Left ventricle myocardium inferior (tissue), 1 donor: ENCODE measurements at places on chromosomes 1 and 21. TPM values are rescaled to one million over a fixed set of nuclear protein-coding genes. Genes with fewer than 3 reads are reported as not detected.

DNA sequence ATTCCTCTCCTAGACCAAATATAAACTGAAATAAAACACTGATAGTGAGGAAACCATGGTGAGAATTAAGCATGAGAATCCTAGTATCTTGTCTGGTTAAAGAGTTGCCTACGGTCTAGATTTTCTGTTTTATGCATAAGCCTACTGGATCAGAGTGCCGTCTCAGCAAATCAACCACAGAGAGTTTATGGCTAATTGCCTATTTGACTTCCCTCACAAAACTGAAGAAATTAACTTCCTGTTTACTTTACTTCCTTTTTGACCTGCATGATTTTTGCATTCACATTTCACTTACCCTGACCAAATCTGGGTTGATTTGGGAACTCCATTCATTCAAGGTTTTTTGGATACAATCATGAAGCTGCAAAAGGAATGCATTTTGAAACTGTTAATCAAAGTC lies 5.0 kb downstream of the GCLM start:
- no peak for DNase-seq

C8A gene
- total RNA-seq: not detected

DNA sequence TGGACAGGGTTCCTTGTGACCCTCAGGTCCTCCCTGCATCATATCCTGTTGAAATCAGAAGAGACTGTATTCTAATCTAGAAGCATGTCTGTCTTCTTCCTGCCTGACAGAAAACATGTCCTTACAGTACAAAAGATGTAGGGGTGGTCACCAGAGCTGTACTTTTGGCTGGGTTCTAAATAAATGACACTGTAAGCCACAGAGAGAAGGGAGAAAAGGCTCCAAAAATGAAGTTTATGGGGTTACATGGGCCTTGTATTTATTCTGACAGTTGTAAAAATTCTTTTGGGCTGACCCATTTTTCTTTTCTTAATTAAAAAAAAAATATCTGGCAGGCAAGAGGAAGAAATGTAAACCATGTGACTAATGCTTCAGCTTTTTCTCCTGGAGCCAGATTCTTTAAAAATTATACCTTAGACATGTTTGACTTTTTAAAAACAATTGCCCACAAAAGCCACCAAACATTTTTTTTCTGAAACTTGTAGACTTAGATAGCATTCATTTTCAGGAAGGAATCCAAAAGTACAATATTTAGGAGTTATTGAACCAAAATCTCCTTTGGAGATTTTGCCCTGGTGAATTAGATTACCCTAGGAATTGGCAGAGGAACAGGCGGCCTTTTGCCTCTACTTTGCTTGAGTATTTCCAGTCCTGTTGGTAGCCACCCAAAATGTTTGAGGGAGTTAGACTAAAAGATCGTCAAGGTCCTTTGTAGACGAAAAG lies 17.1 kb downstream of the RGL1 start:
- no peak for DNase-seq

DNA sequence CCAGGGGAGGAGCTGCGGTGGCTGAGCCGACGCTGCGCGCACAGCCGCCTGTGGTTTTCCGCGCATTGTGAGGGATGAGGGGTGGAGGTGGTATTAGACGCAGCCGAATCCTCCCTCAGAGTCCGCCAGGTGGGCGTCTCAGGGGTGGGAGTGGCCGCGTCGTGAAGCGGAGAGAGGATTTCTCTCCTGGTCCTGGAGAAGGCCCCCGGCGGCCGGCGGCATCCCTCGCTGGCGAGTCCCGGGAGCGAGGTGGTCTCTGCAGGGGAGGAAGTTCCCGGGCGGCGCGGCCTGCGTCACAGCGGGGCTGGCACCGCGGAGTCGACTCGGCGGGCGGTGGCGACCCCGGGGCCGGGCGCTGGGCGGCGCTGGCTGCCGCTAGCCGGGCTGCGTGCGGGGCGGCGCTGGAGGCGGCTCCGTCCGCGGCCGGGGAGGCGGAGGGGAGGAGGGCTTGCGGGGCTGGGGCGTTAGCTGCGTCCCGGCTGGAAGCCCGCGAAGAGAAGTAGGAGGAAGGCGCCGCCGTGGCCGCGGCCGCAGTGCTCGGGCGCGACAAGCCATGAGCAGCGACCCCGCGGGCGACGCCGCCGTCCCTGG lies at the start of gene LRRC8C:
TSS of gene LRRC8C (plus strand) at position 464 of the 591 bp plus-strand sequence. CDS start 53,354 bp downstream, outside the sequence.
- DNase-seq: peak; percentile 89

TMEM52 gene
- total RNA-seq: 0.47 TPM

DNA sequence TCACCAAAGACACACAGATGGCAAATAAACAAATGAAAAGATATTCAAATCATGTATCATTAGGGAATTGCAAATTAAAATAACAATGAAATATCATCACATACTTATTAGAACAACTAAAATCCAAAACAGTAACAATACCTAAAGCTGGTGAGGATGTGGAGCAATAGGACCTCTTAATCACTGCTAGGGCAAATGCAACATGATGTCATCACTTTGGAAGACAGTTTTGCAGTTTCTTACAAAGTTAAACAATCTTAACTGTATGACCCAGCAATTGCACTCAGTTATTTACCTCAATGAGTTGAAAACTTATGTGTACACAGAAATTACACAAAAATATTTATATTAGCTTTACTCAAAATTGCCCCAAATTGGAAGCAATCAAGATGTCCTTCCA lies 47.3 kb downstream of the SELENOF start:
- DNase-seq: no peak

DNA sequence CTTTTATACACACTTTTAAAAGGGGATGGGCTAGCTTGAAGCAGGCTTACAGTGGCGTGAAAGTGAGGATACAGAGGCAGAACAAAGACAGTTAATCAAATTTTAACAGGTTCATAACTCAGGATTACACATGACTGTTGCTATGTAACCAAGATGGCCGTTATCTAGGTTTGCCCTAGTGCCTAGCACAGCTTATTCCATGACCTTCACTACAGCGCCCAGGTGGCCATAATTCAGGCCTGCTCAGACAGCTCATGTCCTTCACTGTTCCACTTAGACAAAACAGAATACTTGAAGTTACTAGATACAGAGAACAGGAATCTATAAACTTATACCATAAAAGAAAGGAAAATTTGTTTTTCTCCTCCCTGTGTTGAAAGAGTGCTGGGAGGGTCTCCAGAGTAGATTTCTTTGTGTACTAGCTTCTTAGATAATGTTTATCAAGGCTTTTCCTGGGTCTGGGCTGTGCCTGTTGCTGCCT lies 6.2 kb upstream of the SPRR2F start:
- no peak for DNase-seq

BPNT1 gene
- 19.7 TPM for total RNA-seq

DNA sequence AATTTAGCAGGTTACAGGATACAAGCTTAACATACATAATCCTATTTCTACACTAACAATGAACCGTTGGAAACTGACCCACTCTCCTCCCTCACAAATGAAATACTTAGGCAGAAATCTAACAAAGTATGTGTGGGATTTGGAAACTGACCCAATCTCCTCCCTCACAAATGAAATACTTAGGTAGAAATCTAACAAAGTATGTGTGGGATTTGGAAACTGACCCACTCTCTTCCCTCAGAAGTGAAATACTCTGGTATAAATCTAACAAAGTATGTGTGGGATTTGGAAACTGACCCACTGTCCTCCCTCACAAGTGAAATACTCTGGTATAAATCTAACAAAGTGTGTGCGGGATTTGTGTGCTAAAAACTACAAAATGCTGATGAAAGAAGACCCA lies 60.3 kb downstream of the TRAF5 start:
- no peak for DNase-seq

DNA sequence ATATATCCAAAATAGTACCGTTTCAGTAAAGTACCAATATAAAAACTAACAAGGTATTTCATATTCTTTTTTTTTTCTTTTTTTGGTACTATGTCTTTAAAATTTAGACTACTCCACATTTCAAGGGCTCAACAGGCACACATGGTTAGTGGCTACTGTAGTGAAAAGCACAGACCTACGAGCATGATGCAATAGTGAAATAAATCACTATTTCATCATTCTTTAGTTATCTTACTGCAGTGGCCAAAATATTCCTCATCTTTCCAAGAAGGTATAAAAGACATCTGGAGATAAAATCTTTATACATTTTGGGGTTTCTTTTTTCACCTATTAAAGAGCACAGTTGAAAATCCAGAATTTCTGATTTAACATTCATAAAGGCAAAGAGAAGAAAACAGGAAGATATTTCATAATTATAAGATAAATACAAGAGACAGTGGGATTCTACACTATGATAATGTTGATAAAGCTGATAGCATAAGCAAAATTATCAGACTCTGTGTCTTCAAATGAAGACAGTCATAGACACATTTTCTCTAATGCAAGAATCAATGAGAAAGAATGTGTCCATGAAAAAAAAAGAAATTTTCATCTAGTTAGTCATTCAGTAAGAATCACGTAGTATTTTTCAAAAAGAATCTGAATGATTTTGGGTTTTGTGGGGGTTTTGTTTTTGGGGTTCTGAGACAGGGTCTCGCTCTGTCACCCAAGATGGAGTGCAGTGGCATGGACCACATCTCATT lies 41.9 kb downstream of the CEP170 start:
- no peak for DNase-seq

DNA sequence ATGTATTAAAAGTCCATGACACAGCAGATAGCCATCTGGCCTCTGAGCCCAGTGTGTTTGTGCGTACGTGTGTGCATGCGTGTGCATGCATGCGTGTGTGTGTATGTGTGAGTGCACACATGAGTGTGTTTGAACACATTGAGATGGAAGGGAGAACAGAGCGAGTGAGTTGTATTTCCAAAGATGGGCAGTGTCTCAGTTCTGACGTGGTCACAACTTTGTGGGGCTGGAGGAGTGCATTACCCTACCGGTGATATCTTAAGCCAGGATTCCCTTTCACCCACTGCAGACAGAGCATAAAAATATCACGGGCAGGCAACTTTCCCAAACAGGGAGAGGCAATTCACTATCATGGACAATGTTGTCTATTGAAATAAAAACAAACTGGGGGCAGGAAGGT lies 27.8 kb downstream of the IRF2BP2 start:
- no peak for DNase-seq

- DNase-seq: no peak
Measured at GRCh38 chr1:19338323-19338762, 26.2 kb downstream of the SLC66A1 start.

INTS3 gene
- 34.3 TPM for total RNA-seq

- DNase-seq: peak; percentile 47
Measured at GRCh38 chr1:21586846-21587601, 77.8 kb downstream of the ALPL start.

DNA sequence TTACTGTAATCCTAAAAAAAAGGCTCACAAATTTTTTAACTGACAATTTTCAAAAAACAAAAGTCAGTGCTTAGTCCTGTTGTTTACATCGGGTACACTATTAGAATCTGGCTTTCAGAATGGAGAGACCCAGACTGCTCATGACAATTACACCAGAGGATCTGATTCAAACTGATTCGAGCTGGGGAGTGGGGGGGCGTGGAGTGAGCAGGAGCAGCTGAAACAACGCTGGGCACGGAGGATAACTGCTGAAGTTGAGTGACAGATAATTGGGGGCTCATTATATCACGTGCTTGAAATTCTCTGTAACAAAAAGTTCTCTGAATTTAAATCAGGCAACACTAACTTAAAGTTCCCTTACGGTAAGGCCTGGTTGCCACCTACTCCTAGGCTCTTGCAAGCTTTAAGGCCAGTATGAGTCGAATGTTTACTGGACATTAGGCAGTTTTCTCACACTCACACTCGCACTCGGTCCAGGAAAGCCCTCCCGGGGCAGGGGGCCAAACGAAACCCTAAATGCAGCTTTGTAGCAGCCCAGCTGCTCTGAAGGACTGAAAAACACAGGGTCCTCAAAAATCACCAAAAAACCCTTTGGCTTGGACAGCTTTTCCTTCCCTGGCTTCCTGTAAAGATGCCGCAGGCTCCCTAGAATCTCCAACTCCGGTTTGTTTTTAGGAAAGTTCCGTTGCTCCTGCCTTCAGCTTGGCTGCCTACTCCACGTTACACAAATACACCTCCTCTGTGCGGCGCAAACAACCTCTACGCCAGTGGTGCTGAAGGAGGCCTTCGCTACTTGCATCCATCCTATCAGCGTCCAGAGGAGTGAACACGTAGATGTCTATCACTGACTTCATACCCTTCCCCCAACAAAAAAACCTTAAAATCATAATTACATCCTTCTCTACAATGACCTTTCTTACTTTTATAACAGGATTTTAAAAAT lies 42.9 kb downstream of the CAPZB start:
- DNase-seq: no peak

GRCh38 chr1:180609643-180610555 lies 21.9 kb upstream of the XPR1 start:
- no peak for DNase-seq

RHOU gene
- total RNA-seq: 5.1 TPM

MNDA gene
- 2.7 TPM for total RNA-seq

- peak; percentile 7 for DNase-seq
Measured at GRCh38 chr21:45305836-45306235, 18.1 kb upstream of the POFUT2 start.

DNA sequence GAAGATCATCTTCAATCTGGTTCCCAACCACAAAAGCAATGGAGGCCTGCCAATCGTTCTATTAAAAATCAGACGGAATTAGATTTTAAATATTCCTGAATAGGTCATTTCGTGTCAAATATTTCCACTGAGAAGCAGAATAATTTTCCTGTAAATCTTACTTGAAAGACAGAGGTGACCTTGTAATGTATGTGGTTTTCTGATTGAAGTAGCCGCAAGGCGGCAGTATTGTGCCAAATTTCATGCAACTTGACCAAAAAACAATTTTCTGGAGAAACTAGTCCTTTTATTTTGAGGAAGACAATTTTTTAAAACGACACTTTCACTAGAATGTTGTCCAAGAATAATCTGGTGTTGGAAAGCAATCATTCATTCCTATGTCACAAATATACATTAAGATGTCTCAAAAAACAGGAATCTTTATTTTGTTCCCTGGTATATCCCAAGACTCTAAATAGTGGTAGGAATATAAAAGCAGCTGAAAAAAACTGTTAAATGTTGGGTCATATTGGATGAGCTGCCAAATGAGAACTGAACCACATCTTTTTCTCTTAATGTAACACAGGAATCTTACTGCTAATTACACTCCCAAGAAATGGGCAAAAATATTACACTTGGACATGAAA lies 33.6 kb downstream of the SPAG17 start:
- DNase-seq: no peak

GRCh38 chr1:116314305-116314919 lies 58.6 kb upstream of the ATP1A1 start:
- peak; percentile 23 for DNase-seq
